Coronary artery (tissue), 2 donors: ENCODE measurements at places on chromosomes 7 and 10.

GRCh38 chr10:46223064-46223480, 63.7 kb upstream of the ANTXRL start:
- DNase-seq, result peak; percentile 58

GRCh38 chr10:72424561-72424960, 69.8 kb upstream of the DNAJB12 start:
- no peak for DNase-seq

DNA sequence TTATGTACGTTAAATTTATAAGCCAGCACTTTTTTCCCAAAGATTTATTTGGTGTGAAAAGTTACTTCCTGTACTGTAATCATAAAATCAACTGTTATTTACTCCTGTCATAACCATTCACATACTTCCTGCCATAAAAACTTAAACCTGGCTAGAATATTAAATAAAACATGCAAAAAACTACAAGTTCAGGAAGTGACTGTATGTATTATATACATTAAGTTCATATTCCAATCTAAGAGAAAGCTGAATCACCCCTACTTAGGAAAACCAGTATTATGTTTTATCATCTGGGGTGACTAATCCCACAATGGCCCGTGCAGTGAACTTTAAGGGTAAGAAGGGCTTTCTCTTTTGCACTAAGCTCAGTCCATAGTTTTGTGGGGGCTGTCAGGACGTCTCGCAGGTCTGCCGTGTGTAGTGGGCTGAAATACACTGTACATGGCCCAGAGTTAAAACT, 183.7 kb upstream of the KLF14 start:
- no peak for DNase-seq

DNA sequence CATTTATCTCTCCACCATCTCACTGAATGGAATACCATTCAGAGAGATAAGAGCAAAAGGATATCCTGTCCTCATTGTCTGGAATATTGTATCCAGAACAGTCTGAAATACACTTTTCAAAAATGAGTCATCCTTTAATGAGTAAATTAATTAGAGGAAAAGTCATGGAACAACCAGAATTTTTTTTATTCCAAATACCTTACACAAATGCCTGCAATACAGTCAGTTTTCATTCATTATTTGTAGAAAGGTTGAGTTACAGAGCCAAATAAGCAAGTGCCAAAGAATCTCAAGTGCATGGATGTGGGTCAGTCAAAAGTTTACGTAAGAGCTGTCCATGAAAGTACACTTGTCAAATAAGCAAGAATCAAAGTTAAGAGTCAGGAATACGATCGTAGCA, 482.6 kb downstream of the IPMK start:
- no peak for DNase-seq

- DNase-seq, result no peak
These were observed 43.4 kb downstream of the FAM20C start for GRCh38 chr7:235576-236395.

GRCh38 chr7:106756884-106757283, 95.9 kb upstream of the CCDC71L start:
- no peak for DNase-seq

- no peak for DNase-seq
These were observed 3.7 kb downstream of the RGS10 start for GRCh38 chr10:119538632-119539358.

GRCh38 chr10:75050149-75050919, 61.1 kb upstream of the SAMD8 start:
- no peak for DNase-seq

DNA sequence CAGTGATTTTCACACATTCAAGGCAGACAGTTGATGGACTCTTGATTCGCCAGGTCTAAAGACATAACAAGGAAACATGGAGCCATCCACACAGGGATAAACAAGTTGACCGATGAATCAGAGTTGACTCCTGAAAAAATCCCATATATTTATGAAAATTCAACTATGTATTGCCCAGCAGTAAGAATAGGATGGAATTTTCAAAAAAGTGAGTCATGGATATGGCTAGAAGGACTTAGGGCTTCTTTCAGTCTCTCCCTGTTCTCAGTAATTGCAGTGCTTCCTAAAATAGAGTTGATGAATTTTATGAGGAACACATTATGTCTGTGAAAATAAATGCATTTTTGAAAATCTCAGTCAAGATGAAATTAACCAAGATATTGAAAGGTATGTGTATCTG, 301.2 kb downstream of the PLXDC2 start:
- DNase-seq, result no peak

- no peak for DNase-seq
These were observed 206.1 kb downstream of the CHRM2 start for GRCh38 chr7:137074391-137075030.

- no peak for DNase-seq
These were observed 10.7 kb upstream of the FAM13C start for GRCh38 chr10:59373071-59373470.

GRCh38 chr7:13988731-13989125, 738 bp downstream of the ETV1 start:
- no peak for DNase-seq

- DNase-seq, result no peak
These were observed 180.5 kb upstream of the CTBP2 start for GRCh38 chr10:125340903-125341302.

DNA sequence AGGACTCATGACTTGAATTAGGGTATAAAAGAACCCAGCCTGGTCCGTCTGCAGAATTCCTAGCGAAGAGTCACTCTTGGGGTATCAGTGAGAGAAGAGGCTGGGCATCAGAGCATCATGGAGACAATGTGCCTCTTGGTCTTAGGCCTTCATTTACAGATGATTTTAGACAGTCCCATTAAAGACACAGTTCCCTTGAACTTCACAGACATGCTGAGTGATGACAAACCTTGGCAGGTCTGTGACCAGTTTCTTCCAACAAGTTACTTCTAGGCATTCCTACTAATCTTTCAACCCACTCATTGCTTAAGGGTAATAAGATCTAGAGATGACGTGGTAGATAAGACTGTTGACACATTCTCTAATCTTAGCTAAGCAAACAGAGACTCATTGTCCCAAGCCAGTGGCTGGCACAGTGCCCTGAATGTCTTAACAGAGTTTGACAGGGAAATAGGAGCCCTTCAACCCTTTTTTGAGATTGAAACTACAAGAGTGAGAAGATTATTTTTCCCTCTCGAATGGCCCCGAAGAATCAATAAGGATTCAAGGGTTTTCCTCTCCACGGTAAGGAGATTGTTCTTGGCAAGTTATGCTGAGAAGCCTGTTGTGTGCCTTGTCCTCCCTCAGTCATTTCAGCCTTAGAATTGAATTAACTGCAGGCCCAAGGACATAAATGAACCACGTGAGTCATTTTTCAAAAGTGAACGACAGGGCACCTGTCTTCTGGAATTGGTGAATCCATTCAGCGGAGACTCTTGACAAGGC, 281.1 kb downstream of the CCDC3 start:
- peak; percentile 87 for DNase-seq

- DNase-seq, result peak; percentile 68
These were observed 39.9 kb downstream of the RBM17 start for GRCh38 chr10:6128591-6129251.

DNA sequence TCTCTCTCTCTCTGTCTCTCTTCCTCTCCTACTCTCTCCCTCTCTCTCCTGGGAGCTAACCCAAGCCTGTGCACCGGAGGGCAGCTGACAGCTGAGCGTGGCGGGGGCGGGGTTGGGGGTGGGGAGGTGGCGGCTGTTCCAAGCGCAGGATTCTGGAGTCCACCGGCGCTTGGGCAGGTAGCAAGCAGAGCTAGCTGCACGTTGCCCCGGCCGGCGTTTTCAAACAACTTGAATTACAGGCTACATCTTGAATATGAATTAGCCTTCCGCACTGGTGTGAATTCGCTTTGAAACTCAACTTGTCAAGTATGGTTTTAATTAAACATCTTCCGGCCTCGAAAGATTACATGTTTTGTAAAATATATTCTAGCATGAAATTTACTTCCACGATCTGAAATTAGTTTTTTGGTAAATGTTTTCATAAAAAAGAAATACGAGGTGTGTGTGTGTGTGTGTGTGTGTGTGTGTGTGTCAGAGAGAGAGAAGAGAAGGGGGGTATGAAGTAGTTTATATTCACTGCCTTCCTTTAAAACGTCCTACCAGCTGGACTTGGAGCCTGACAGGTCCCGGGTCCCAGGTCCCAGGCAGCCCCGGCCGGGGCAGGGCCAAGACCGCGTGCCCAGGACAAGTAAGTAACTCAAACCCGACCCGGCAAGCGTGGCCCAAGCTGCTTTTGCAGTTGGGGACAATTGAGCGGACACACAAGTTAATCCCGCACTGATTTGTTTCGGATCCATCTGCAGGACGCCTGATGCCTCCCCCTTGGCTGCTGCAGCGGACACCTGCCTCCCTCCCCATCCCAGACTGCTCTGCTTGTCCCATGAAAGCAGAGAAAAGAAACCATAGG, 9.0 kb upstream of the DLX6 start:
- DNase-seq, result no peak

GRCh38 chr10:124648131-124648475, 96.1 kb downstream of the FAM53B start:
- DNase-seq, result no peak

- no peak for DNase-seq
These were observed 140.9 kb downstream of the LHFPL3 start for GRCh38 chr7:104469166-104469820.

GRCh38 chr7:13981070-13981469, 8.4 kb downstream of the ETV1 start:
- no peak for DNase-seq

- no peak for DNase-seq
These were observed 341.6 kb upstream of the KCND2 start for GRCh38 chr7:119931230-119931824.

DNA sequence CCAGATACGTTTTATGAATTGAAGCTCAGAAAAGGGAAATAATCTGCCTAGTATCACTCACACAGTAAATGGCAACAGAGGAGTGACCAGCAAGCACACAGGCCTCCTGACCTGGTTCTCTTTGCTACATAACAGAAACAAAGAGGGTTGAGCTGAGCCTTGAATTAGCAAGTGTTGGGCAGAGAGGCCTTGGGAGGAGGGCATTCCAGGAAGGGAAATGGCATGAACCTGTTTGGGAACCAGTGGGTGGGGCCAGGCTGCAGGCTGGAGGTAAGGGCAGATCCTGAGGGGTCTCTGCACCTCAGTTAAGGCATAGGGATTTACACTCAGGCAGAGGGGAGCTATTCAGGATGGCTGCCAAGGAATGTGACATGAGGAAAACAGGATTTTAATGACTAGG, 24.8 kb upstream of the CYCS start:
- no peak for DNase-seq

- no peak for DNase-seq
These were observed 722.3 kb downstream of the SORCS1 start for GRCh38 chr10:106442223-106442622.

DNA sequence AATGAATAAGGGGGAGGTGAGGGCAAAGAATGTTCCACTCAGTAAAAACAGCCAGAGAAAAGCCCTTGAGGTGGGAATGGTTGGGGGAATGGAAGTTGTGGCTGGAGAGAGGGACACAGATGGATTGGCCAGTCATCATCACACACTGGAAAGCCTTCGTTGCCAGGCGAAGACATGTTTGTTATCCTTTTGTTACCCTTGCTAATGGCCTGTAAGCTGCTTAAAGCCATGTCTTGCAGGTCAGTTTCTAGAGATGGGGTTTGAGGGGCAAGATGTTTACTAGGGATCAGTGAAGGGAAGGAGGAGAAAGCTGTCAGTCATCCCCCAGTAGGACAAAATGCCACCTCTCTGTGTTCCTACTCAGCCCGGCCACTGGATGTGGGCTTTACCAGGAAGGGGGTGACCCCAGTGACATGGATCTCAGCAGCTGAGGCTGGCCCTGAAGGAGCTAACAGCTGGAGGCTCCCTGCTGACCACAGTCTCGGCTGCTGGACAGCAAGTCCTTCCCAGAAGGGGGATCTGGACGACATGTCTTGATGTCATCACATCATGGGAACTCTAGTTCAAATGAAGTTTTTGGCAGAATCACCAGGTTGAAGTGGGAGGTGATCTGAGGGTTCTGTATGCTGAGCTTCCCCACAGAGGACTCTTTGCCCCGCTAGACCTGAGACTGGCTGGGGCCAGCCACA, 66.2 kb downstream of the TBXAS1 start:
- DNase-seq, result peak; percentile 61

GRCh38 chr7:25105911-25106310, 19.1 kb downstream of the CYCS start:
- DNase-seq, result no peak

GRCh38 chr10:77001206-77001605, 636.4 kb downstream of the KCNMA1 start:
- no peak for DNase-seq

- DNase-seq, result no peak
These were observed 98.7 kb upstream of the PPIF start for GRCh38 chr10:79248341-79249185.

DNA sequence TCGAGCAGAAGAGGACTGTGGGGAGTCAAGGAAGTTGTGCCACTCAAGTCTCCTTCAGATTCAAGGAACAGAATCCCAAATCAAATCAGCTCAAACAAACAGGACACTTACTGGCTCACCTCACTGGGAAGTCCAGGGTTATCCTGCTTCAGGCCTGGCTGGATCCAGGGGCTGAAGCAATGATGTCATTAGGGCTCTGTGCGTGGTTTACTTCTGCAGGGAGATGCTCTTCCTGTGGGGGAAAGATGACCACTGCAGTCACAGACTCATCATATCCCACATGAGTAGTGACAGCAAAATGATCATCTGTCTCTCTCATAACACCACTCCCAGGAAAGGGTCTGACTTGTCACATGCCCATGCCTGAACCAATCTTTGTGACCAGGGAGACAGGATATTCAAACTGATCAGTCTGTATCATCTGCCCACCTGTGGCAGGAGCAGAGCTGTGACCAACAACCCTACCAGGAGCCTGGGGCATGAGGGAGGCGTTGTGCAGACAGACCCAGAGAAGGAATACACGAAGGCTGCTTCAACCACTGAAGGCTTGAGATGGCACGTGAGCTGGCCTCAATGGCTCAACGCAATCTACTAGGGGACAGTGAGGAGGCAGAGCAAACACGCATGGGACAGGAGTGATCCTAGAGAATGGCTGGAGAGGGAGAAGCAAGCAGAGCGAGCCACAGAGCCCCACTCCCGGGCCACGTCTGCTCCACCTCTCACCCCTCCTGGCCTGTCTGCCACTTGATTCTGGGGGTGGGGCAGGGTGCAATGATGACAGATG, 27.6 kb upstream of the NANOS1 start:
- DNase-seq, result no peak

DNA sequence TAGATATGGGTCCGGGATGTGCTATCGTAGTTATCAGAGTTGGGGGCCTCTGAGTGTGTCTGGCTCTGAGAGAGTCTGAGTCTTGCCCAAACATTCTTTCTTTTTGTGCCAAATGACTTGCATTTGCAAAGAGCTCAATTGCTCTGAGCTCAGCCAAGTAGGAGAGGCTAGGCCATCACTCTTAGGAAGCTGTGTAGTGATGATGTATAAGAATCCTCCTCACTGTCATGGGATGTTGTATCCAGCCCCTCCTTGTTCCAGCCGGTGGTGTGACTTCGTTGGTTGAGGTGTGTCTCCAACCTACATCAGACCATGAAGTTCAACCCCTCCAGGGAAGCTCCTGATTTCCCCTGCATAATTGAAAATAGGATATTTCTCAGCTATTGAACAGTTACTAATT, 97.5 kb upstream of the NPS start:
- no peak for DNase-seq
